ENCODE measurements at places on chromosomes 16 and 17.

DNA sequence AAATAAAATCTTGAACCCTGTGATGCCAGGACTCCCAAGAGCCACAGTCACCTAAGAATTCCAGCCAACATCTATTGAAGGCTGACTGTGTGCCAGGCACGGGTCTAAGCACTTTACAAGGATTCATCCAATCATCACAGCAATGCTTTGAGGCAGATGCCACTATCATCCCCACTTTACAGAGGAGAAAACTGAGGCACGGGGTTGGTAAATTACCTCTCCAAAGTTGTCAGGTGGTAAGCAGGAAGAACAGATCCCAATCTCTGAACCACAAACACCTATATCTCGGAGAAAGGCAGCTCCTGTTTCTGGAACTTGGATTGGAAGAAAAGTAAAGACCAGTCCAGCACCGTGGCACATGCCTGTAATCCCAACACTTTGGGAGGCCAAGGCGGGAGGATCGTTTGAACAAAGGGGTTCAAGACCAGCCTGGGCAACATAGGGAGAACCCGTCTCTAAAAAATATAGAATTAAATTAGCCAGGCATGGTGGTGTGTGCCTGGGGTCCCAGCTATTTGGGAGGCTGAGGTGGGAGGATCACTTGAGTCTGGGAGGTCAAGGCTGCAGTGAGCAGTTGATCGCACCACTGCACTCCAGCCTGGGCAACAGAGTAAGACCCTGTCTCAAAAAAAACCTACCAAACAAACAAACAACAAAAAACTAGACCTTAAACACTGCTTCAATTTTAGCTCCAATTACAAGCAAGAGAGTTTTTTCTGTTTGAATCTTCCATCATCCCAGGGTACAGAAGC lies 60.7 kb upstream of the SIAH1 start:
- DNase-seq = no peak

- DNase-seq = no peak
These were observed 10.7 kb upstream of the CIITA start for GRCh38 chr16:10865991-10866966.

DNA sequence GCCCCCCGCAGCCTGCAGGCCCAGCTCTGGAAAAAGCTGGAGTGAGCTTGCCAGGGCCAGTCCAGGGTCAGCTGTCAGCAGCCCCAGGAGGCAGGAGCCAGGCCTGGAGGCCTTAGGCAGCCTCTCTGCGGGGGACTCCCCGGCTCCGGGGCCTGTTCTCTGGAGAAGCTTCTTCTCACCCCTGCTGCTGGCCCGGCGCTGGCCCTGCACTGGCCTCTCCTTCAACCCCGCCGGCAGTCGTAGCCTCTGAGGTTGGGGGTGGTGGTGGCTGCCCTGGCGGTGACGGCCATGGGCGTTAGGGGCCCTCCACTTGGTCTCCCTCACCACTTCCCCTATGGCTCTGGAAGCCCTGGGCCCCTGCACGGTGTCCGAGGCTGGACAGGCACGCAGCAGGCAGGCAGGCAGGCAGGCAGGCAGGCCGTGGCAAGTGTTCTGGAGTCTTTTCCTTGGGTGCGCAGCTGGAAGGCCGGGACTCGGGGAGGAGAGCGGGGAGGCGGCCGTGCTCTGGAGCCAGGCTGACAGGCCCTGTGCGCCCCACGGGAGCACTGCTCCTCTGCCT lies 2.1 kb downstream of the FOXF1 start:
- no peak for DNase-seq

- no peak for DNase-seq
These were observed 8.9 kb upstream of the TMEM220 start for GRCh38 chr17:10738521-10739258.

- DNase-seq = no peak
These were observed 37.6 kb downstream of the NME2 start for GRCh38 chr17:51203838-51204237.

DNA sequence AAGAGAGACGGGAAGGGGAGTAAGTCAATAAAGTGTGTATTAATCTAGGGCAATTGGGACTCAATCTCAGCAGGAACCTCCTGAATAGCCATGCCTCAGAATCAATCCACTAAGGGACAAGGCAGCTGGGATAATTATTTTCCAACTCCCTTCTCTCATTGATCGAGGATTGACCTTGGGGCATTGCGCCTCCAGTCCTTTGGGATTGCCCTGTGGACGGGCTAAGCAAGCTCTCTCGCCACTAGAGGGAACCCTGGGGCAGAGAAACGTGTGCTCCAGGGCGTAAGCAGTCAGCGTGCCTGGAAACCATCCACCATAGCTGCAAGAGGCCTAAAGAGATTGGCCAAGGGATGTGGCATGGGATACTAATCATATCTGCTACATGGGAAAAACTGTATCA lies 53.9 kb upstream of the ERCC4 start:
- DNase-seq = peak; percentile 46

DNA sequence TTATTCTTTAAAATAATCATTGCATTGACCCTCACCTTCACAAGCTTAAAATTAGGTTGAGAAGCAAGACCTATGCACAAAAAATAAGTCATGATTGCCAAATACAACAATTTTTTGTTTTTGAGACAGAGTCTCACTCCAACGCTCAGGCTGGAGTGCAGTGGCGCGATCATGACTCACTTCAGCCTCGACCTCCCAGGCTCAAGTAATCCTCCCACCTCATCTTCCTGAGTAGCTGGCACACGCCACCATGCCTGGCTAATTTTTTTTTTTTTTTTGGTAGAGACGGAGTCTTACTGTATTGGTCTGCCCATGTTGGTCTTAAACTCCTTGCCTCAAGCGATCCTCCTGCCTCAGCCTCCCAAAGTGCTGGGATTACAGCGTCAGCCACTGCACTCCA lies 24.2 kb downstream of the ZNF652 start:
- no peak for DNase-seq

DNA sequence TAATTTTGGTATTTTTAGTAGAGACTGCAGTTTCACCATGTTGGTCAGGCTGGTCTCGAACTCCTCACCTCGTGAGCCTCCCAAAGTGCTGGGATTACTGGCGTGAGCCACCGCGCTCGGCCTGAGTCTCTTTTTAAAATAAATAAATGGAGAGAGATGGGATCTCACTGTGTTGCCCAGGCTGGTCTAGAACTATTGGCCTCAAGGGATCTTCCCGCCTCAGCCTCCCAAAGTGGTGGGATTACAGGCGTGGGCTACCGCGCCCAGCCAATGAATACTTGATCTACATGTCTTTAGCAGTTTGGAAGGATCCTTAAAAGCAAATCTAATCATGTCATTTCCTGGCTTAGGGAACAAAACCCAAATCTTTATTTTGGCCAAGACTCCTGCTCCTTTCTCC lies 1.2 kb downstream of the DHODH start:
- no peak for DNase-seq

DNA sequence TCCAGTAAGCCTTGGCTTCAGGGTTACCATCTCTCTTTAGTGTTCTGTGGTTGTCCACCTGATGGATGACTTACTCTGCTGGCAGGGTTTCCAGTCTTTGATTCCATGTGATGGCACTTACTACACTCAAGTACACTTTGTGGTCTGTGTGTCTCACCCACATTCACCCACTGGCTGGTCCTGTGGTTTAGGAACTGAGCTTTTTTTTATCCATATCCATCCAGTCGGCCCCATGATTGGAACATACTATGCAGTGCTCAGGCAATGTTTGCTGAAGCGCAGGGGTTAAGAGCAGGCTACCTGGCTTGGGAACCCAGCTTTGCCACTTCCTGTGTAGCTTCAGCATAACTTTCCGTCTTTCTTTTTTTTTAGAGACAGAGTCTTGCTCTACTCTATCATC lies 2.8 kb upstream of the FUS start:
- peak; percentile 7 for DNase-seq

GRCh38 chr16:88376835-88377726 lies 5.7 kb upstream of the ZNF469 start:
- DNase-seq = no peak

DNA sequence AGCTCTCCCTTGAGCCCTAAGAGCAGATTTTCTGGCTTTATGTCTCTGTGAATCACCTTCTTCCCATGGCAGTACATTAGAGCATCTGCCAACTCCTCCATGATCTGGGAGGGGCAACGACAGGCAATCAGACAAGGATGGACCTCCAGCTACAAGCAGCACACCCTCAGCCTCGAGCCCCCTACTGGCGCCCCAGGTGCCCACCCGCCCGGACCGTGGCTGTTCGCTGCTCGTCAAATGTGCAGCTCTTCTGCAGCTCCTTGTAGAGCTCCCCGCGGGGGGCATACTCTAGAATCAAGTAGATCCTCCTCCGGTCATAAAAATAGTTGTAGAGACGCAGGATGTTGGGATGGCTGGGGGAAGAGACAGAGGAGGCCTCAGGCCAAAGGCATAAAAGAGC lies 3.8 kb downstream of the AURKB start:
- DNase-seq = no peak

GRCh38 chr16:66129196-66129595 lies 237.3 kb upstream of the CDH5 start:
- no peak for DNase-seq

GRCh38 chr17:45432405-45433158 lies at the start of gene ARHGAP27:
Gene ARHGAP27, minus strand, starts transcription at chr17:45432870. Its CDS starts 2,591 bp downstream, at chr17:45430279.
- DNase-seq = no peak

GRCh38 chr17:76193591-76193990 lies 46.7 kb downstream of the RNF157 start:
- no peak for DNase-seq

DNA sequence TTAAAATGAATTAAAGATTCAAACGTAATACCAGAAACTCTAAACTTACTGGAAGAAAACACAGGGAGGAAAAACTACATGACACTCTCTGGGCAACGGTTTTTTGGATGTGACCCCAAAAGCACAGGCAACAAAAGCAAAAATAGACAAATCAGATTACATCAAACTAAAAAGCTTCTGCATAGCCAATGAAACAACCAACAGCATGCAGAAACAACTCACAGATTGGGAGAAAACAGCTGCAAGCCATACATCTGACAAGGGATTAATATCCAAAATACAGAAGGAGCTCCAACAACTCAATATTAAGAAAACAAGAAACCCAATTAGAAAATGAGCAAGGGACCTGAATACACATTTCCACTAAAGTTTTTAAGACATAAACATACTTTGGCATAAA lies 69.2 kb upstream of the ALOX12 start:
- DNase-seq = no peak

DNA sequence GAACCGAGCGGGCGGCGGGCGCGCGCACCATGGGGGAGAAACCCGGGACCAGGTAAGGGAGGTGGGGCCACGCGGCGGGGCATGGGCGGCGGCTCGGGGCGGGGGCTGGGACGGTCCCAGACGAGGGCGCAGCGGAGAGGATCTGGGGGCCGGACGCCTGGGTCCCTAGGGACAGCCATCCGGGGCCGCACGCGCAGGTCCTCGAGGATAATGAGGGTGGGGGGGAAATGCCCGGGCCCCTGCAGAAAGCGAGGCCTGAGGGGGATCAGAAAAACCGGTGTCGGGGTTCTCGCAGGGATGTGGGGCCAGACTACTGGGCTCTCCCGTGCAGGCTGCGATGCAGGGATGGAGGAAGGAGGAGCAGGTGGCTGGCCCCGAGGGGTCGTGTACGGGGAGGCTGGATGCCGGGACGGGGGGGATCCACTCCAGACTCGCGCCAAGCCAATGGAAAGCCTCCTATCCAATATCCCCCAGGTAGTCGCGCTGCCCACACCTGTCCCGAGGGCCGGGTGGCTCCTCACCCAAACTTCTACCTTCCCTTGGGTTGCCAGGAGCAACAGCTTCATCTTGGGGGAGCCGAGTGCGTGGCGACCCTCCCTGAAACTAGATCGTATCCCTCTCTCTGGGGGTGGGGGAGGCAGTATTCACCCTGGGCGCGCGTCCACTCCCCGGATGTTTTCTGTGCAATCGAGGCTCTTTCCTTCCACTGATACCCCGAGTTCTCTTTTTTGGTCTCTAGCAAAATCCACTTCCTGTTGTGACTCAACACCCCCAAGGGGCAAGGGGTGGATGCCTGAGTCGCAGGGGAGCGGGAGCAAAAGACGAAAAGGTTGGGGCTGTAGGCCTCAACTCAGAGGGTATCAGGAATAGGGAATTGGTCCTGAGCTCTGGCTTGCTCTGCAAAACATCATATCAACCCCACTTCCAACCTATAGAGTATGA lies 532 bp downstream of the ARRB2 start:
- no peak for DNase-seq

DNA sequence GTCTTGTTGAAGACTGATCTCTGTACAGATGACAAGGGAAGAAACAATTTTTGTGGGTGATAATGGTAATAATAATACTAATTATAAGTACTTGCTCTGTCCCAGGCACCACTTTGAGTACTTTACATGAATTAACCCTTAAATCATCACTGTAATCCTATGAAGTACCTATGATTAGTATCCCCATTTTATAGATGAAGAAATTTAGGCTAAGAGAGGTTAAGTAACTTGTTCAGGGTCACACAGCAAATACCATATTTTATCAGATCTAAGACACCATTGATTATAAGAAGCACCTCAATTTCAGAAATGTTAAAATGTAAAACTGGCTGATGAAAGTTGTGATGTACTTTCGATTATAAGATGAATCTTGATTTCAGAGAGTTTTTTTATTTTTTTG lies 18.6 kb downstream of the TADA2A start:
- DNase-seq = no peak
